ENCODE measurements at places on chromosomes 11 and 22.

DNA sequence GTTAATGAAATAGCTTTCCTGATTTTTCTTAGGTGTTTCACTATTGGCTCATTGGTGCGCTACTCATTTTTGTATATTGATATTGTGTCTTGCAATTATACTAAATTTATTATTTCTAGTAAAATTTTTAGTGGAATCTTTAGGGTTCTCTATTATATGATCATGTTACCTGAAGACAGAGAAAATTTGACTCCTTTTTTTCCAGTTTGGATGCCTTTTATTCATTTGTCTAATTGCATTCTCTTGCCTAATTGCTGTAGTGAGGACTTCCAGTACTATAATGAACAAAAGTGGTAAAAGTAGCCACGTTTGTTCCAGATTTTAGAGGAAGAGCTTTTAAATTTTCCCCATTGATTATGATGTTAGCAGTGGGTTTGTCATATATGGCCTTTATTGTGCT, 114.0 kb upstream of the SERPIND1 start:
- DNase-seq: no peak

- DNase-seq: no peak
These were observed 4.0 kb downstream of the ARL14EP start for GRCh38 chr11:30326906-30327305.

DNA sequence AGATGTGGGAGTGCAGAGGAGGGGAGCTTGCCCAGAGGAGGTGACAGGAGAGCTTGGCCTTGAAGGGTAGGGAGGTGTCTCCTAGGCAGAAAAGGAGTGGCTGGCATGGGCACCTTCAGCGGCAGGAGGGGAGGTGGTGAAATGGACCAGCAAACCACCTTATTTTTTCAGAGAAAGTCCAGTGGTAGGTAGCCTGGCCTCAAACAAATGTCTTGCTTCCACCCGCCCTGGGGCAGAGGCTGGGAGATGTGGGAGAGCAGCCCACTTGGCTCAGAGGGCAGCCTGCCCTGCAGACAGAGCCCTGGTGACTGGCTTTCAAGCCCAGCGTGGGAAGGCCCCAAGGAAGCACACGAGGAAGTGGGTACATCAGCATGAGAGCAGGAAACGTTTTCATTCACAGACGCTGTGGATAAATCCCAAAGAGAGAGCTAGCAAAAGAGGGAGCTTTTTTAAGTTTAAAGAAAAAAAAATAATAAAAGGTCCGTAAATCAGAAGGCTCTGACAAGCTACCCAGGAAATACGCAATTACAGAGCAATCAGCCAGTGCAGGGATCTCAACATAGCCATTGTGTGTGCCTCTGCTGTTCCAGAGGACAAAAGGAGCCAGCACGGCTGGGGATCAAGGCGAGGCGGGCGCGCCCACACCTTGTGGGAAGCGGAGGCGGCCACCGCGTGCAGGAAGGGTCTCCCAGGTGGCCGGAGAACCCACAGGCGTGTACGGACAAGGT, 238.7 kb upstream of the PLET1 start:
- no peak for DNase-seq

GRCh38 chr11:118671254-118671653, 8.2 kb downstream of the TREH start:
- no peak for DNase-seq

GRCh38 chr22:41092847-41093411, 537 bp downstream of the EP300 start:
- DNase-seq: no peak

- DNase-seq: no peak
These were observed 22.5 kb upstream of the ELF5 start for GRCh38 chr11:34536056-34536455.

DNA sequence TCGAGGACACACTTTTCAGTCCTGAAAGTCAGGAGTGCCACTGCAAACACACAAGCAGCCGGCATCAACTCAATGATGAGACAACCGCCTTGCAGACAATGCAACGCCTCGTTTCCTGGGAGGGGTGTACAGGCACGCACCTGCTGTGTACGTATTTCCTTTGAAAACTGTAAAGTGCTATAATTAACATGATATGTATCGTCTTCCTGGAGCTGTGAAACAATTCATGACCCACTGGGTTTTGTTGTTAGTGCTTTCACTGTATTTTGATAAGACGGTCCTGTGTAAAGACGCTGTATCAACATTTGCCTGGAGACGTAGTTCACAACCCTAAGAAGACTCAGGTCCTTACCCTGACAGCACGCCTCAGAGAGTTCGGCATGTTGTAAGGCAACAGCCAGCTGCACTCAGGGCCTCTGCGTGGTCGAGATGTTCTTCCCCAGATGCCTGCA, 105.7 kb upstream of the ANO1 start:
- DNase-seq: no peak

DNA sequence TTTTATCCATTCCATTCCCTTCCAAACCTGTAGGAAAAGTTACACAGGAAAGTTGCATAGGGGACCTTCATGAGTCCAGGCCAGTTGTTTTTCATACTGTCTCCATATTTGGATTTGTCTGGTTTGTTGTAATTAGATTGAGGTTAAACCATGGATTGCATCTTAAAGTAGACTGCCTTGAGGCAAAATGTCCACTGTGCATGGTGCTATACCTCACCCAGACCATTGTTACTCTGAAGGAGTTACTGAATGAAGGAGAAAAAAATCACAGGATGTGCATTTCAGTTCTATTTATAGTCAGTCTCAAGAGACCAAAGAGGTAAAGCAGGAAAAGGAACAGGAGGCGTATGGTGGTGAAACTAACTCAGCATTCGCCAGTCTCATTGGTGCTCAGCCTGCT, 29.6 kb upstream of the L3MBTL2 start:
- no peak for DNase-seq

DNA sequence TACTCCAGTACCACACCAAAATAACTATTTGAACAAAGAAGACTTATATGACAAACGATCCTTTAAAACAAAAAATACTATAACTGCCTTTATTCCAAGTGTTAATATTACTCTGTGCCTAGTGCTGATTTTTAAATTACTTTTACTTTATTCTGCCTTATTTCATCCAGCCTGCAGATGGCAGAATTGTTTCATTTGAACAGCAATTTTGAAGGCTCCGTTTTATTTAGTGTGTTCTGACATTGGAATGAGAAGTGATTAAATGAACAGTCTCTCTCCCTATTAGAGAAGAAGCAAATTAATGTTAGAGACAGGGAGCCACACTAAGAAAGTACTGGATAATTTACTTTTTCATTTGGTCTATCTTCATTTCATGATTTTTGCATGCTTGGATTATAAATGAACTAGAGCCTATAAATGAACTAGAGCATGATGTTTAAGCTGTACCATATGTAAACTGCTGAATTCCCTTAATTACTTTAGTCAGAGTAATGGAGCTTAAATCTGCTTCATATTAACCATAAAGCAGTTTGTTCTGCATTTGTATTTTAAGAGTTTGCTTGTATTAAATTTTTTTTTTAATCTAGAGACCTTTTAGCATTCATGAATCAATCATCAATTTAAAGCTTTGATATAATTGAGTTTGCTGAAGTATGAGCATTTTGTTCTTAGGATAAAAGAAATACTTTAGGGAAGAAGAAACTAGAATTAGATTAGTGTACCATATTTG, 9.8 kb downstream of the PDHX start:
- no peak for DNase-seq

DNA sequence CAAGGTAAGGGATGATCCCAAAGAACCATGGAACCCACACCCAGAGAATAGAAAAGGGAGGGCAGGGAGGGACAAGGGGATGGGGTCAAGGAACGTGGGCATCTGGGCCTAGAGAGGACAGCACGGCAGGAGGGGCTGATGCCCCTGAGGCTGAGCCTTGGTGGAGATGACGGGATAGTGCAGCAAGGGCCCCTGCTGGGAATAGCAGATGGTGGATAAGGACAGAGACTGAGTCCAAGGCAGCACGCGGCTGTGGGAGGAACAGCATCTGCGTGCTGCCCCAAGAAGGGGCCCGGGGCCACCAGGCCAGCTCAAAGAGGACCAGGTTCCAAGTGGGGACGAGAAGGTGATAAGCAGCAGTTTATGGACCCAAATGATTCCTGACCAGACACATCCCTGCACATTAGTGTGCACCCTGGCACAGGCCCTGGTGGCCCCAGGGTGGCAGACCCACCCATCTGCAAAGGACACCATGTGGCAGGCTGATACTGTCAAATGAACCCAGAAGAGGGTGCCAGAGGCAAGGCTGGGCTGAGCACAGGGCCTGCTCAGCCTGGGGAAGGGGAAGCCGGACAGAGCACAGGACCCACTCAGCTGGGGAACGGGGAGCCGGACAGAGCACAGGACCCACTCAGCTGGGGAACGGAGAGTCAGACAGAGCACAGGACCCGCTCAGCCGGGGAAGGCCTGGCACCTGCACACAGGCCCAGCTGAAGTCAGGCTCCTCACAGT, 12.8 kb upstream of the TESMIN start:
- no peak for DNase-seq

- no peak for DNase-seq
These were observed 25.0 kb upstream of the IGLL1 start for GRCh38 chr22:23604939-23605712.

DNA sequence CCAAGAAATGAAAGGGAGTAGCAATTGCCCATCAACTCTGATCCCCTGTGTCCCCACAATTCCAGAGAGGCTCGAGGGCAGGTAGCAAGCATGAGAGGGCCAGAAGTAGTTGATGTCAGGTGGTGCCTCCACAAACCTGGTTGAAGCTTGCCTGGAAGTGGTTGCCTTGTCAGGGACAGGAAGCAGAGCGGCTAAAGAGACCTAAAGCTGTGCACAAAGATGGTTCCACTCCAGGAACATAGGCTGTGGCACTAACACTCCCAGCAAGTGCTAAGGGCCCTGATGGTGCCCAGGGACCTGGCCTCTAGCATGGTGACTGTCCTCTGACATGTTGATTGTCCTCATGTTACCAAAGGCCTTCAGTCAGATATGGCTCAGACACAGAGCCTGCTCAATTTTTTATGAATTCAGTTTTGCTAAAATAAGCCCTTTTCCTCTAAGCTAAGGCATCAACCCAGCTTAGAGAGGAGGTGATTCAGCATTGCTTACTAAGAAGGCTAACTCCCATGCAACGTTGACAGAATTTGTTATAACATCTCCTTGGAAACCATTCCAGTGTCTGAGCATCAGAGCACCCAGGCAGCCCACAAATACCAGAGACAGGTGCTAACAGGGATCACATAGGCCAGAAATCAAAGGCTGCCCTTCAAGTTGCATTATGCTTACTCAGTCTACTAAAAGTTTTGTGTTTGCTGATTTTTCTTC, 196.3 kb upstream of the ARHGAP20 start:
- DNase-seq: no peak

DNA sequence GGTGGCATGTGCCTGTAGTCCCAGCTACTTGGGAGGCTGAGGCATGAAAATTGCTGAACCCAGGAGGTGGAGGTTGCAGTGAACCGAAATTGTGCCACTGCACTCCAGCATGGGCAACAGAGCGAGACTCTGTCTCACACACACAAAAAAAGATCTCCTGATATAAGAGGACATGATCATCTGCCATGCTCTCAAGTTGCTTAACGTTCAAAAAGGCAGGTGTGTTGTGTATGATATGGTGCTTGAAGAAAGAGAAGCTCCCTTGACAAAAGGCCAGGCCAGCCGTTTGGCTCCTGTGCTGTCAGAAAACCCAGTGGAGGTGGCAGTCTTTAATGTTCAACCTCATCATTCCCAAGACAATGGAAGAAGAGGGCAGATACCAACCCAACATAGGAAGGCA, 117.3 kb upstream of the PLET1 start:
- no peak for DNase-seq

GRCh38 chr11:73997120-73997770, 11.6 kb downstream of the UCP3 start:
- no peak for DNase-seq

GRCh38 chr22:38965614-38966379, 8.4 kb downstream of the APOBEC3A start:
- DNase-seq: no peak

GRCh38 chr22:38638216-38638615, 18.0 kb downstream of the FAM227A start:
- no peak for DNase-seq

DNA sequence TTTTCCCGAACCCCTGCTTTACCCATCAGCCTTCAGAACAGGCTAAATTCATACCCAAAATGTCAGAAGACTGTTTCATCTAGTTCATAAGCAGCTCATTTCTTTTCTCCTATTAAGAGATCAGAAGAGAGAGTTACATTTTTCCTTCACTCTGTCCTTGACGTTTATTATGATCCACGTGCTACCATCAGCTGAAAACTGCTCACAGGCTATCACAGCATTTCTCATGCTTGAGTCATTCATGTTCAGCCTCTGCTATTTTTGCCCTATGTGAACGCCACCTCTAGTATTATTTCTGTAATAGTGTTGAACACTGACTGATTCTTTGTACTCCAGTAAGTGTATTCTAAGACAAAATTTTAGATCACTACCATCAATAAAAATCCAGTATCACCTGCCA, 51.9 kb downstream of the SLC1A2 start:
- DNase-seq: no peak

DNA sequence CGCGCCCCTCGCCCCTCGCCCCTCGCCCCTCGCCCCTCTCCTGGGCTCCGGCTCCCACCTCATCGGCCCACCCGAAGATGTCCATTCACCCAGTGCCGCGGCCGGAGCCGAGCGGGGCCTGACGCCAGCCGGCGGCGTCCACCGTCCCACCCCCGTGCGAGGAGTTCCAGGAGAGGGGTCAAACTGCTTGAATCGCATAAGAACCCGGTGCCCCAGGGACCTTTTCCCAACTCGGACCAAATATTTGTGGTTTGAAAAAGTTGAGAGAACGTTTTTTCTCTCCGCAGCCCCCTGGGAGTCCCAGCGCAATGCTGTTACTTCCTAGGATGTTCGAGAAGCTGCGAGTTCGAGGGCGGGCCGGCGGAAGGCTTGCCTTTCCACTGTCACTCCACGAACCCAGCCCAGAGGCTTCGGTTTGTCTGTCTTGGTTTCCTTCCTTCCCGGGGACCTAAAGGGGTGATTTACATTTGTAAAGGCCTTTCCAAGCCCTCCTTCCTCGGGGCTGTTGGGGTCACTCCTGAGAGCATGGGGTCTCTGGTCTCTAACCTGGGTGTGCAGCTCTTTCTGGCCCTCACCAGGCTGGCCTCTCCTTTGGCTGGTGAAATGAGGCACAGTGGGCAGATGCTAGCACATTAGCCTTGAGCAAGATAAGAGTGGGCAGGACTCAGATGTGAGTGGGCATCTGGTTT, 38.0 kb downstream of the ETS1 start:
- DNase-seq: no peak

GRCh38 chr11:40294349-40294735, 1165.1 kb downstream of the LRRC4C start:
- DNase-seq: no peak

GRCh38 chr22:49953027-49953679, 7.4 kb upstream of the PIM3 start:
- DNase-seq: no peak

GRCh38 chr22:20740222-20740951, 33.5 kb upstream of the SERPIND1 start:
- DNase-seq: no peak

GRCh38 chr11:94332814-94333213, 28.4 kb downstream of the IZUMO1R start:
- no peak for DNase-seq

DNA sequence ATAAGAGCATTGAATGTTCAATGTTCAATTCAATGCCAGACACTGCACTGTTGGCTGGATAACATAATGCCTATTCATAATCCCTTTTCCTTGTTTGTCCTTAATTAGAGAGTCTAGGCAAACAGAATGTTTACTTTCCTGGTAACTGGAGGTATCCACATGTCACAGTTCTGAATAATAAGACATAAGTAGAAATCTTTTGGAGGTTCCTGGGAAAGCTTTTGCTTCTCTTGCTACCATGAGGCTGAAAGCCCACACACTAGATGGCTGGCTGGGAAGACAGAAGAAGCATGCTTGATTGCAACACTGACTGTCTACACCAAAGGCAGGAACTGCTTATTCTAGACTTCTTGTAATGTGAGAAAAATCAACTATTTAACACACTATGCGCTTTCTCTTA, 79.5 kb downstream of the GAB2 start:
- no peak for DNase-seq

Measured in activated CD4-positive, alpha-beta T cell treated with anti-CD3 and anti-CD28 coated beads, Interleukin-2, amount 50 U/mL, for 1 hour (primary cell).